Right atrium auricular region (tissue), 2 donors: ENCODE measurements at places on chromosomes 3 and 15. TPM values are rescaled to one million over a fixed set of nuclear protein-coding genes. Genes with fewer than 3 reads are reported as not detected.

GRCh38 chr3:161489395-161489794, 7.2 kb upstream of the OTOL1 start:
- no peak overlapping the region for H3K27ac ChIP-seq
- no peaks in the 10 kb centered on the region for H3K27me3 ChIP-seq
- no peaks in the 10 kb centered on the region for H3K4me1 ChIP-seq
- H3K36me3 ChIP-seq, result no peaks in the 10 kb centered on the region

- peaks cover 9% of the 10 kb centered on the region for H3K36me3 ChIP-seq
- no peak overlapping the region for H3K27ac ChIP-seq
- H3K27me3 ChIP-seq, result no peaks in the 10 kb centered on the region
- H3K4me1 ChIP-seq, result no peaks in the 10 kb centered on the region
- DNase-seq, result no peak
- no peak overlapping the region for H3K4me3 ChIP-seq
Observed at GRCh38 chr3:16337856-16338540, 73.0 kb downstream of the OXNAD1 start.

DNA sequence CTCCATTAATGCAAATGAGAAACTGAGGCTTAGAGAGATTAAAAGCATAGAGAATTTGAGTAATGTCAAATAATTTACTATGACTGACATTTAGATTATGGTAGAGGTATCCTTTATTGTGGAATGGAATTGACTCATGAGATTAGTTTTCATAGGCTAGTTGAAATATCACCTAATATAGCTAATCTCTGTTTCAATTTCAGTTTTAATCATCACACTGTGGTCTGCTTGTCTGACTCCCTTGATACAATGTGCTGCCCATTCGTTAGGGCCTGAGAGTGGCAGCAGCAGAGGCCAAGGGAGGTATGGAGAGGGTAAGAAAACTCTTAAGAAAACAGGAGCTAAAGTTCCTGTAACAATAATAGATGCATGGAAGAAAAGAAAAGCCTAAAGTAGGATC, 13.2 kb upstream of the ZBTB20 start:
- H3K4me3 ChIP-seq, result no peak overlapping the region
- H3K27ac ChIP-seq, result no peak overlapping the region
- no peak for DNase-seq
- H3K27me3 ChIP-seq, result no peaks in the 10 kb centered on the region
- H3K4me1 ChIP-seq, result no peaks in the 10 kb centered on the region

- H3K36me3 ChIP-seq, result no peaks in the 10 kb centered on the region
- H3K4me3 ChIP-seq, result no peak overlapping the region
- no peaks in the 10 kb centered on the region for H3K4me1 ChIP-seq
- DNase-seq, result no peak
- H3K27ac ChIP-seq, result no peak overlapping the region
Observed at GRCh38 chr3:24502690-24503089, 8.0 kb upstream of the THRB start.

DNA sequence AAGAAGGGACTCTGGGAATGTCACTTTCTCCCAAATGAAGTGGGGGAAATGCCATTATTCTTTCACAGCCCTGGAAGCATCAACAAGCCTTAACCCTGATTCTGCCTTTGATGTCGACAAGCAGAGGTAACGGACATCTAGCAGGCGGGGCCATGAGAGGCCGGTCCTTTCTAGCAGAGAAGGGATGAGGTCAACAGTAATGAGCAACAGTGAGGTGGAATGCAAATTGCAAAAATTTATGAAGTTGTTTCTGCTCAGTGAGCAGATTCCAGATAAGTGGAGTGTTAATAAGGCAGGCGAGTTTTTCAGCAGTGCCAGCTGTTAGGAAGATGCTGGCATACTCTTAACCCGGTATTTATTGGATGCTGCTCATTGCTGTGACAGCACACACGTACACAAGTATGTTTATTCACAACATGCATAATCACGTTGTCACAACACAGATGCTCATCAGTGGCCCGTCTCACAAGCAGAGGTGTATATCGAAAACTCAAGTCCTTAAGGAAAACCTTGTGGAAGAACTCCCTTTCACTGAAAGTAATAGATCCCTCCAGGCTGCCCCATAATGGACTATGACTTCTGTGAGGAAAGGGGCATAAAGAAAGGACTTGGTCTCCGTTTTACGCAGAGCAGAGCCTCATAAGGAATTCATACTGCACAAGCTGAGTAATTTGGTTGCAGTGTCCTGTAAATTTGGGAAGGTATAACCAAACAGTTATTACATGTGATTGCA, 329.0 kb downstream of the IGSF11 start:
- no peak overlapping the region for H3K27ac ChIP-seq
- H3K36me3 ChIP-seq, result no peaks in the 10 kb centered on the region
- H3K27me3 ChIP-seq, result no peaks in the 10 kb centered on the region
- H3K4me3 ChIP-seq, result no peak overlapping the region
- DNase-seq, result no peak

Gene CFAP92
- total RNA-seq, result not detected

GRCh38 chr3:123092243-123092642, 25.4 kb downstream of the PDIA5 start:
- peaks cover 25% of the 10 kb centered on the region for H3K36me3 ChIP-seq
- peaks cover 55% of the 10 kb centered on the region for H3K4me1 ChIP-seq
- no peak overlapping the region for H3K4me3 ChIP-seq
- H3K27ac ChIP-seq, result no peak overlapping the region
- DNase-seq, result no peak
- H3K27me3 ChIP-seq, result no peaks in the 10 kb centered on the region

DNA sequence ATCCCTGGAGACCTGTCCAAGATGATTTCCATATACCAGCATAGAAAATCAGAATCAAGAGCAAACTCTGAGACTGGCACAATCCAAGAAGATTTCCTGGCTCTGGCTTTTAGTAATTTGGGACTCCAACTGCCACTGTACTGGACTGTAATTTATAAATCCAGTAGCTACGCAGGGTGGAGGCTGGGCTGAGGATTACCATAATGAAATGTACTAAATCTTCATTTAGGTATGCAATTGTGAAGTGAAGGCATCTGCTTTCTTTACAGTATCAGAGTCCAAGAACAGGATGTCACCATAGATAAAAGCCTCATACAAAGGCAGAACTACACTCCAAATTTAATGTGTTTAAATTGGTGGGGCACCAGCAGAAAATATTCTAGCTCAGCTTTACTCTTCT, 46.5 kb downstream of the TMEM39A start:
- peaks cover 45% of the 10 kb centered on the region for H3K36me3 ChIP-seq
- H3K4me1 ChIP-seq, result no peaks in the 10 kb centered on the region
- DNase-seq, result no peak
- no peaks in the 10 kb centered on the region for H3K27me3 ChIP-seq
- no peak overlapping the region for H3K4me3 ChIP-seq

DNA sequence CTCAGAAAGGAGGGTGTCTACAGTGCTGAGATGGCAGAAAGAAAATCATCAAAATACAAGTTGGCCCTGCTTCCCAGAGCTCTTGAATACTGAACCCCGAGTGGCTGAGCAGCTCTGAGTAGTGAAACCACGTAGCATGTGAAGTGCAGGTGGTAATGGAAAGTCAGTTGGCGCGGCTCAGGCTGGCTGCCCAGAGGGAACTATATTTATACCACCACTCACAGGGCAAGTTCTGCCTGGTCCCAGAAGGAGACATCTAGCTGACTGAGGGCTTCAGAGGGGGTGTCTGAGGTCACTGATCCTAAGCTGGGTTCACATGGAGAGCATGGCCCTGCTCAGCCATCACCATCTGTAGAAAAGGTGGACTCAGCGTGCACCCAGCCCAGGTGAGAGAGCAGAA, 129.6 kb upstream of the AGBL1 start:
- H3K27ac ChIP-seq, result no peak overlapping the region
- DNase-seq, result no peak
- no peaks in the 10 kb centered on the region for H3K4me1 ChIP-seq
- no peaks in the 10 kb centered on the region for H3K27me3 ChIP-seq
- no peak overlapping the region for H3K4me3 ChIP-seq

DNA sequence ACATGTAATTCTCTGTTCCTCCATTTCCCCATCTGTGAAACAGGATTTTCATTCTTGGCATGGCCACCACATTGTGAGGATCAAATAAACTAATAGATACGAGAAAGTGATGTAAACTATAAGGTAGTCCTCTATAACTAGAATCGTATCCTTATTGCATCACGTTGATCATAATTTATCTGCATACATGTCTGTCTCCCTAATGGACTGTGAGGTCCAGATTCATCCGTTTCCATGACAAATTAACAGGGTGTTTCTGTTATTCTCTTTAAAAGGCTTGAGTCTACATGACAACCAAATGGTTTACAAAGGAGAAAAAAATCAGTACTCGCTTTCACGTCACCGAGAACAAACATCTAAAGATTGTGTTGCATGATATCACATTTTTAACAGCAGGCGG, 53.0 kb downstream of the SST start:
- H3K4me1 ChIP-seq, result no peaks in the 10 kb centered on the region
- H3K4me3 ChIP-seq, result no peak overlapping the region
- H3K36me3 ChIP-seq, result no peaks in the 10 kb centered on the region
- no peak overlapping the region for H3K27ac ChIP-seq
- no peaks in the 10 kb centered on the region for H3K27me3 ChIP-seq

- H3K4me1 ChIP-seq, result peaks cover 36% of the 10 kb centered on the region
- no peak for DNase-seq
- H3K4me3 ChIP-seq, result no peak overlapping the region
Observed at GRCh38 chr3:50592568-50592967, 19.0 kb downstream of the CISH start.

DNA sequence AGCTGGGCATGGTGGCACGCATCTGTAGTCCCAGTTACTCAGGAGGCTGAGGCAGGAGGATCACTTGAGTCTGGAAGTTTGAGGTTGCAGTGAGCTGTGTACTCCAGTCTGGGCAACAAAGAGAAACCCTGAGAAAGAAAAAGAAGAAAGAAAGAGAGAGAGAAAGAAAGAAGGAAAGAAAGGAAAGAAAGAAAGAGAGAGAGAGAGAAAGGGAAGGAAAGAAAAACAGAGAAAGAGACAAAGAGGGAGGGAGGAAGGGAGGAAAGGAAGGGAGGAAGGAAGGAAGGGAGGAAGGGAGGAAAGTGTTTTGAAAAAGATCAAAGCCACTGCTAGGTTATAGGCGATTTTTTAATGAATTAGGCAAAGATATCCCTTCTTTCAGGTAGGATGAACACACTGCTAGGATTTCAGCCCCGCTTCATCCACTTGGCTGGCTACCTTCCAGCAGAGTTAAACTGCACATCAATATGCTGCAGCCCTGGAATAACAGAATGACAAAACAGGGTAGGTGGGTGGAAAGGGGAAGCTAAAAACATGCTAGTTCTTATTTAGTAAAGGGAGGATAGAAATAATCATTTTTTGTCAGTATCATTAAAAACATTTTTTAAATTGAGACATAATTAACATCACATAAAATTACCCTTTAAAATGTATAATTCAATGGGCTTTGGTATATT, 12.8 kb upstream of the PPARG start:
- no peaks in the 10 kb centered on the region for H3K27me3 ChIP-seq
- H3K4me1 ChIP-seq, result no peaks in the 10 kb centered on the region
- no peak overlapping the region for H3K4me3 ChIP-seq
- H3K36me3 ChIP-seq, result no peaks in the 10 kb centered on the region
- DNase-seq, result no peak

DNA sequence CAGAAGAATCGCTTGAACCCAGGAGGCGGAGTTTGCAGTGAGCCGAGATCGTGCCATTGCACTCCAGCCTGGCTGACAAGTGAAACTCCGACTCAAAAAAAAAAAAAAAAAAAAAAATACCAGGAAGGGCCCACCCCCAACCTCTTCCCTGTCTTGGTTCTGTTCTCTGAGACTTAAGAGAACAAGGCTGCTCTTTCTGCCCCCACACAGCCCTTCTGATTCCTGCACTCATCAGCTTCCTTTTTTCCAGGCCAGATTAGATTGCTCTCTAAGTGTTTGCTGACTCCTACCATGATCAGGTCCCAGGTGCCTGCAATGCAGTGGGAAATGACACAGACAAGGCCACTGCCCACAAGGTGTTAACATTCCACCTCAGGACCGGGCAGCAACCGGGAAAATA, 13.0 kb downstream of the TMEM44 start:
- H3K4me1 ChIP-seq, result no peaks in the 10 kb centered on the region
- DNase-seq, result no peak
- no peak overlapping the region for H3K27ac ChIP-seq
- H3K27me3 ChIP-seq, result no peaks in the 10 kb centered on the region

- no peaks in the 10 kb centered on the region for H3K36me3 ChIP-seq
- no peak overlapping the region for H3K4me3 ChIP-seq
- H3K27me3 ChIP-seq, result no peaks in the 10 kb centered on the region
- H3K27ac ChIP-seq, result no peak overlapping the region
- H3K4me1 ChIP-seq, result peaks cover 4% of the 10 kb centered on the region
- no peak for DNase-seq
Observed at GRCh38 chr15:52288986-52289385, 6.6 kb downstream of the MYO5C start.

- no peaks in the 10 kb centered on the region for H3K4me1 ChIP-seq
- H3K4me3 ChIP-seq, result peak within 1 kb of the TSS; percentile 75
- peak; percentile 96 for DNase-seq
Observed at GRCh38 chr3:170908235-170909116, at the start of gene EIF5A2. TSS of gene EIF5A2 (minus strand) at chr3:170908637. CDS start at chr3:170907806, 831 bp downstream.

Gene GOLGA8S
- 0.31 TPM for total RNA-seq
